ENCODE measurements at places on chromosomes 2 and 18. TPM values are rescaled to one million over a fixed set of nuclear protein-coding genes. Genes with fewer than 3 reads are reported as not detected.

The INHBB gene
- total RNA-seq = not detected

The TMEM178A gene
- 0.32 TPM for total RNA-seq

The WDSUB1 gene
- 5.8 TPM for total RNA-seq

The KHK gene
- total RNA-seq = 10.6 TPM

The PLEKHH2 gene
- total RNA-seq = 0.40 TPM

The ABHD1 gene
- total RNA-seq = 0.25 TPM

The RNF144A gene
- total RNA-seq = 89.6 TPM

The HOXD12 gene
- total RNA-seq = not detected

The C2orf72 gene
- not detected for total RNA-seq

The MC4R gene
- not detected for total RNA-seq

The POTEI gene
- not detected for total RNA-seq

The KLF7 gene
- total RNA-seq = 38.2 TPM

The ROCK1 gene
- 67.2 TPM for total RNA-seq

The FMNL2 gene
- total RNA-seq = 0.46 TPM

The CPO gene
- not detected for total RNA-seq

The ANKRD29 gene
- total RNA-seq = not detected

The COL6A3 gene
- 0.92 TPM for total RNA-seq

The AGXT gene
- not detected for total RNA-seq

The ATP5MC3 gene
- 191 TPM for total RNA-seq

The UBE2F gene
- 80.5 TPM for total RNA-seq
